Stimulated activated CD8-positive, alpha-beta memory T cell treated with anti-CD3 and anti-CD28 coated beads, Interleukin-4, amount 100 ng/mL, for 1 hour (primary cell): ENCODE measurements at places on chromosomes 6 and 20.
A peak's percentile ranks its signal among the peaks of the same experiment; 100 is the strongest.

GRCh38 chr6:14047151-14047740 lies 70.3 kb upstream of the CD83 start:
- no peak for DNase-seq

DNA sequence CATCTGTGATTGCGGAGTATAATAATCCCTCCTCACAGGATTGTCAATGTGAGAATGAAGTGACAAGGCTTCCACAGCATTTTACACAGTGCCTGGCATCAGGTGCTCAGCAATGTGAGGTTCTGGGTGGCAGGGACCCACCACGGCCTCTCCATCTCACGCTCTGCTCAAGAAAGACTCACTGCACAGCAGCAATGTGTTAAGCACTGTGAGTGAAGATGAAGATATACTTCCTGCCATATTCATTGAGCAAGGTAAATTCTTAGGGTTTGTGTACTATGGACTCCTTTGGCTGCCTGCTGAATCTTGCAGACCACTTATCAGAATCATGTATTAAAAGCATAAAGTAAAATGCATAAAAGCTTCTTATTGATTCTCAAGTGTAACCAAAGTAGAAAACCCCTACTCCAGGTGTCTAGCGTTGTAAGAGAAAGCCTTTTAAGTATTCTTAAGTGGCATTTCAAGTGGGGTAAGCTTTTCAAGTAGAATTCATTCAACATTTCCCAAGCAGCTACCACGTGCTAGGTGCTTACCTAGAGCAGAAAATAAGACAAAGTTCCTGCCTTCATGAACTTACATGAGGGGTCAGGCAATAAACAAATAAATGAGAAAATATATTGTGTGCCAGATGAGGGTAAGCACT lies 17.0 kb upstream of the MEP1A start:
- no peak for DNase-seq

- no peak for DNase-seq
Observed at GRCh38 chr6:161110028-161110779, 118.6 kb downstream of the MAP3K4 start.

- DNase-seq = peak; percentile 90
Observed at GRCh38 chr20:49216991-49217578, 2.1 kb upstream of the DDX27 start.

DNA sequence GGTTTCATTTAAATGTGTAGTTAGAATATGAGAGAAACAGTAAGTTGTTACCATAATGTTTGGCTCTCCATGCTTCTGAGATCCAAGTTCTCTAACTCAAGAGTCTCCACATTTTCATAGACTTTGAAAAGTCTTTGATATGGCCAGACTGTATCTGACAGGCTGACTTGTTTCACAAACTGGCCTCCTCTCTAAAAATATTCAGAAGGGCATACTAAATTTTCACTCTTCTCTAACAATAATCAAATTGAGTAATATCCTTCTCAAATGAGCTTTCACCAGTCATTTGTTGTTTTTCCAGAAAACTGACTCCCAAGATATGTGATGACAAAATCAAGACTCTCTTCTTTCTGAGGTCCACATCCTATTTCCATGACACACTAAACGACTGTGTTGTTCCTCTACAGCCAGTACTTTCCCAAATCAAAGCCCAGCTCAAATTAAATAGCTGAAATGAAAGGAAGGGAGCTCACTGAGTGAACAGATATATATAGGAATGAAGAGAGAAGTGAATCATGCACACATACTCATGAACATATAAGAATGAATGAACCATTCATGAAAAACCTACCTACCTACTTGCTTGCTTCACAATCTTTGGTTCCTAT lies 15.1 kb downstream of the HIVEP2 start:
- no peak for DNase-seq

- DNase-seq = no peak
Observed at GRCh38 chr20:23197836-23198235, 111.7 kb upstream of the CD93 start.

DNA sequence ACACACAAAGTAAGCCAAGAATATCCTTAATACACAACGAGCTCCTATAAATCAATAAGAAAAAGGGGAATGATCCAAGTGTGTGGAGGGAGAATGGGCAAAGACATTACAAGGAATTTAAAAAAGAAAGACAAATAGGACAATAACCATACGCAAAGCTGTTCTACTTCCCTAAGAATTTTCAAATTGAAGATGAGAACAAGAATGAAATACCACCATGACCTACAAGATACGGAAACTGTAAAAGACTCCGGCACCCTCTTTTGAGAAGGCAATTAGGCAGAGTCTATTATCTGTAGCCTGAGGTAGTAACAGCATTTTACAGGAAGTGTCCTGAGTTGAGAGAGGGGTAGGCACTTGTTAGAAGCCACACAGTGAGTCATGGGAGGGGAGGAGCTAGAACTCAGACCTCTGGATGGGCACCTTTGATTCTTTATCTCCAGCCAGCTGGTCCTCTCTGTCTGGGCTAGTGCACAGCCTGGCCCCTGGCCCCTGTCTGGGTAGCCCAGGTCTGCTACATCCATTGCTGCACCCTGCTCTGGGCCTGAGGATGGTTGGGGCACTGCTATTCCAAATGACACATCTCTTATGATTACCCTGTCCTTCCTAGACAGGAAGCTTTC lies 15.3 kb downstream of the RSPO4 start:
- DNase-seq = no peak

GRCh38 chr20:42098418-42098817 lies 480.2 kb upstream of the CHD6 start:
- DNase-seq = no peak

- DNase-seq = no peak
Observed at GRCh38 chr6:25154034-25154596, 125.1 kb upstream of the CARMIL1 start.

DNA sequence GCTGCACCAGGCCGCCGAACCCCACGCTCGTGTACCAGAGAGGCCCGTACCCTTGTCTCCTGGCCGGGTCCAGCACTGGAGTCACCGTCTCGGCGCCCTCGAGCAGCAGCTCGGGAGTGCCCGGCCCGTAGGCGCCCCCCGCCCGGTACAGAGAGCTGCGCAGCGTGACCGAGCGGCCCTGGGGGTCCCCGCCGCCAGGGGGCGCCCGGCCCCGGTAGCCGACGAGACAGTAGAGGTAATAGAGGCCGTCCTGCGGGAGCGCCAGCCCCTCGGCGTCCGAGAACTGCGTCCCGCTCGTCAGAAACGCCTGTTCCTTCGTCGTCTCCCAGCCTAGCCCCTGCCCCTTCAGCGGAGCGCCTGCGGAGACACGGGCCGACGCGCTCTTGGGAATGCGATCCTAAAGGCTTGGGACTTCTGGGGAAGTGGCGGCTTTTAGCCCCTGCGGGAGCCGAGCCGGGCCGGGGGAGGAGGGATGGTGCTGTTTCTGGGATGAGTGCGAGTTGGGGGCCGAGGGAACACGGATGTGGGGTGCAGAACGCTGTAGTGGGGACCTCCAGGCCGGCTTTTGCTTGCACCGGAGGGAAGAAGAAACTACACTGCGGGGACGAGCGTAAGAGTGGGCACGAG lies 1.3 kb downstream of the LTB start:
- peak; percentile 81 for DNase-seq

GRCh38 chr6:61953851-61954250 lies 332.2 kb downstream of the KHDRBS2 start:
- no peak for DNase-seq

DNA sequence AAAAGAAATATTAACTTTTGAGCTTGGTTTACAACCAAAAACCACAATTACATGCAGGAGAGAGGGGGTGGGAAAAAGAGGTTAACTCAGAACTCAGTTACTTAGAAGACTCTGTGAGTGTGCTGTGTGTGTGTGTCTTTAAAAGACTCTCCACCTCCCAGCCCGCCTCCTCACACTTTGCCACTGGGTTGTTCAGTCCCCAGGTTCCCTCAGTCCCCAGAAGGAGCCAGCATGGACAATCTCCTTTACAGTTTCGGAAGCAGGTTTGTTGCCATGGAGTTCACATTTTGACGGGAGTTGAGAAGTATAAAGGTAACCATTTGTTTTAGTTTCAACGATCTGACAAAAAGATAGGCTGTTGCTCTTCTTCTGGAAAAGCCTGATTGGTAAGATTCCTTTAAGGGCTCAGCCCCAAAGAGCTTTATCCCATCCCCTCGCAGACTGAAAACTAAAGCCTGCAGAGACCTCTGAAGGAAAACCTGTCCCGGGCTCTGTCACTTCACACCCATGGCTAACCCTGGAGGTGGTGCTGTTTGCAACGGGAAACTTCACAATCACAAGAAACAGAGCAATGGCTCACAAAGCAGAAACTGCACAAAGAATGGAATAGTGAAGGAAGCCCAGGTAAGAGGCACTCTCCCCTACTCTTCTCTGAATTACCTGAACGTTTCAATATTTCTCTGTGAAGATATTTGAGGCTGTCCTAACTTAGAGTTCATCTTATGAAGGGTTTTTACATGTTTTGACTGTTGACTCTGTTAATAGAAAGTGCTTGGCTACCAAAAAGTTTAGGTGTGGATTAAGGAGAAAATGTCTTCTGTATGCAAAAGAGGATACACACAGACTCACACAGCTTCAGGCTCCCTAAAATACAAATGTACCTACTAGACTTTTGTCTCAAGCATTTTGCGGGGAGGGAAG lies at the start of gene SPTLC3:
TSS of gene SPTLC3 (plus strand) at position 212 of the 921 bp plus-strand sequence. CDS start at position 508, 296 bp downstream.
- no peak for DNase-seq

GRCh38 chr20:16528078-16528477 lies 45.2 kb downstream of the KIF16B start:
- DNase-seq = no peak

DNA sequence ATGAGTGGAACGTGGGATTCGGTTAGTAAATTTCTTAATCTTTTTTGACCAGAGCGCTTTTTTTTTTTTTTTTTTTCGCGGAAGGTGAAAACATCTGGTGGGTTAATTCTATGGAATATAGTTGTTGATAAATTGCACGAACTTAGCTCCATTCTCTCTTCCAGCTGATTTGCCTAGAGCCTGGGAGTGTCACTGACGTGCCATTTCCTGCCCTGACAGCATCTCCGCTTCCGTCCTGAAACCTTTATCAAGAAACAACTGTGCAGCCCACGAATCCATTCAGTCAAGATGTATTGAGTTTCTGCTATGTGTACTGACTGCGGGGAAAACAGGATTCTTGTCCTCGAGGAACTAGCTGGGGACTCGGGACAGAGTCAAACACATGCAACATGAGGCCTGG lies 59.5 kb upstream of the TGM3 start:
- no peak for DNase-seq

- DNase-seq = no peak
Observed at GRCh38 chr20:10758446-10758845, 84.6 kb upstream of the JAG1 start.
